Stimulated activated CD8-positive, alpha-beta memory T cell treated with anti-CD3 and anti-CD28 coated beads, Interleukin-15, amount 100 ng/mL, for 48 hours (primary cell): ENCODE measurements at places on chromosomes 1 and 21.

DNA sequence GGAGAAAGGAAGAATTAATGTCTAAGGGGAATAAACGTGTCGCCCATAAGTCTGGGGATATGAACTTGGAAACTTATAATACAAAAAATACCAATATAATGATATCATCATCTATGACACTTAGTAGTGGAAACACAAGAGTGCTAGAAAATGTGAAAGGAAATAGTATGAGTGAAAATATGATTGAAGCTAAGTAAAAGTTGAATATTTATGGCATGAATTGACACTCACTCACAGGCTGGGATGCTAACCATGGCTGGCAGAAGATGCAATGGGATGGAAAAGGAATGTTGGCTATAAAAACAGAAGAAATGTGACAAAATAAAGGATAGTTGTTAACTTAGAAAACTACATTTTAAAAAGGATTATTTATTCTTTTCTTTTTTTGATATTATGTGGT, 120.1 kb downstream of the XPR1 start:
- no peak for DNase-seq

GRCh38 chr1:53025034-53025768, 36.8 kb upstream of the PODN start:
- DNase-seq: no peak

DNA sequence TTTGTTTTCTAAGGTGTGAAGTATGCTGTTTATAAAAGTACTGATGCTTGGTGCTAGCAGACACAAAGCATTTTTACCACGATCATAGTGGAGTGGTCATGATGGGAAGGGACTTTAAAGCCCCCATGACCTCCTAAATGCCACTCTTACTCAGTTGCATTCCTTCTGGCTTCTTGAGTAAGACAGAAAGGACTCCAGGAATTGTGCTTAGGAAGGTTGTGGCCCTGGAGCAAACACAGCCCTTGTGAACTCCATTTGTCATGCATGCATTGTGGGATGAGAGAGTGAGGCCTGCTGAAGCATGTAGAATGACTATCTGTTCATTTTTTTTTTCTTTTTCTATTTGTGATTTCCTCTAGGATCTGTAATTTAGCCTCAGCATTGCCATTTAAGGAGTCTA, 34.2 kb downstream of the AK5 start:
- no peak for DNase-seq

DNA sequence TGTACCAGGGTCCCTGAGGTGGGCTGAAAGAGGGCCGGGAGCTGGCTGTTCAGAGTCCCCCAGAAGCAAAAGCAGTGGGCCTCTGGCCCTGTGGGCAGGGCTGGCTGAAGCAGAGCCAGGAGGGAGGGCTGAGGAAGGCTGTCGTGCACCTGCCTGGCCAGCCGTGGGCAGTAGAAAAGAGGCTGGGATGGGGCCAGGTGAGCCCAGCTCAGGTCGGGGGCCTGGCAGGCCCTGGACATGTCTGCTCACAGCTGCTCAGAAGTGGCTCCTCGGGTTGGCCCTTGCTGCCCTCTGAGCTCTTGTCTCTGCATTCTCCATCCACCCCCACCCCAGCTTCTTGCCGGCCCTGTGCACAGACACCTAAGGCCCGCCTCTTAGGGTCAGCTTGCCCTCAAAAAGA, 60.0 kb downstream of the TCP10L start:
- DNase-seq: no peak

GRCh38 chr1:248361121-248361715, at the start of gene OR2T4:
Gene OR2T4 (plus strand): TSS chr1:248361665. CDS start chr1:248361665, 0 bp downstream.
- DNase-seq: no peak

DNA sequence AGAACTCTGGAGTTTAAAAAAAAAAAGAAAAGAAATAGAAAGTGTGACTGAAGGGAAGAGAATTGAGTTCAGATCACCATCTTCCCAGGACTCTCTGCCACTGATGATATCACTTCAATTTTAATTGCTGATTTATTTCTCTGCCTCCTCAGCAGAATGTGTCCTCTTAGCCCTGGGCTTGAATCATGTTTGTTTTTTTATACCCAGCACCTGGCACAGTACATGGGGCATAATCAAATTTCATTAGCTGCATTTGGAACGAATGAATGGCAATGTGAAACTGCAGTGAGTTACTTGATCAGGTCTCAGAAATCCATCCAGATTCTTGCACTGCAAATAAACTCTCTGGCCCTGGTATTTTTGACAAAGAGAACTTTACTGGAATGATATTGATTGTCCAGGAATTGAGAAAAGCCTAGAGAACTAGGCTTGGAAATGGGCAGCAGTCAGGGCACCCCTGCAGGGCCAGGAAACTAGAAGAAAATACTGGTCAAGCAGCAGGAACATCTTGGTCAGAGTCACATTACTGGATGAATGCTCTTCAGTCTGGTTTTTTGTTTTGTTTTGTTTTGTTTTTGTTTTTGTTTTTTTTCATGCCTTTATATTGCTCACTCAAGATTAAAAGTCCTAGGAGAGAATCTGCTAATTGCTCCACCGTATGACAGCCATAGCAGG, 103.8 kb upstream of the FAM78B start:
- no peak for DNase-seq
